ENCODE measurements at places on chromosomes 7 and 10. TPM values are rescaled to one million over a fixed set of nuclear protein-coding genes. Genes with fewer than 3 reads are reported as not detected.

Gene TMEM106B
- total RNA-seq: 50.2 TPM

Gene SFTPD
- total RNA-seq: not detected

Gene C7orf33
- total RNA-seq: not detected

Gene MYL10
- not detected for total RNA-seq

Gene ELFN1
- 3.8 TPM for total RNA-seq

Gene PNLIPRP1
- not detected for total RNA-seq

Gene TMEM140
- 12.1 TPM for total RNA-seq

Gene BMI1
- 60.9 TPM for total RNA-seq

Gene ZNRF2
- 5.8 TPM for total RNA-seq

Gene TMEM72
- total RNA-seq: not detected

Gene PRF1
- not detected for total RNA-seq

Gene CLRN3
- not detected for total RNA-seq

Gene RAB19
- not detected for total RNA-seq

Gene SLF2
- 34.8 TPM for total RNA-seq

Gene CHRM2
- 26.4 TPM for total RNA-seq

Gene CPN1
- total RNA-seq: not detected

Gene PIK3CG
- total RNA-seq: not detected

Gene UPK3B
- total RNA-seq: 0.18 TPM

Gene PCGF5
- 18.2 TPM for total RNA-seq

Gene ANK3
- total RNA-seq: 658 TPM

Gene LGI1
- total RNA-seq: 0.16 TPM

Gene PARP12
- 14.0 TPM for total RNA-seq

Gene ANKRD1
- total RNA-seq: 1.4 TPM

Gene SKIDA1
- total RNA-seq: 0.90 TPM

Gene GJD4
- not detected for total RNA-seq
